ENCODE measurements at places on chromosomes 12 and 14.

DNA sequence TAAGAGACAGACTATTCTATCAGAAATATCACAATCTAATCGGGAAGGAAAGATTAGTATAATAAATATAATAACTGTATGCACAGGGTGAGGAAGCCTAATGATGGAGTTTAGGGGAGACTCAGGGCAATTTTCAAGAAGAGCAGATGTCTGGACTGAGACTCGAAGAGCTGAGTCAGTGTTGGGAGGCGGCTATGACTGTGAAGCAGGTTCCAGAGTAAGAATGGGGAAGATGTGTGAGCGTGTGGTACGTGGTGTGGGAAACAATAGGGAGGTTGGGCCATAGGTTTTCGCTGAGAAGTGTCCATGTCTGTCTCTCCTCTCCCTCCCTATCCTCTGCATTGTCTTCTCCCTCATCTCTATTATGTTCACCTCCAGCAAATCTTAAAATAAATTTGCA is 85.6 kb downstream of the LMO3 start:
- no peak for DNase-seq

- DNase-seq, result no peak
Observed at GRCh38 chr12:12979731-12980259, 20.3 kb downstream of the HEBP1 start.

GRCh38 chr12:111409780-111410430 is 4.2 kb downstream of the SH2B3 start:
- DNase-seq, result no peak

GRCh38 chr14:86373886-86374285 is 843.9 kb downstream of the FLRT2 start:
- no peak for DNase-seq

DNA sequence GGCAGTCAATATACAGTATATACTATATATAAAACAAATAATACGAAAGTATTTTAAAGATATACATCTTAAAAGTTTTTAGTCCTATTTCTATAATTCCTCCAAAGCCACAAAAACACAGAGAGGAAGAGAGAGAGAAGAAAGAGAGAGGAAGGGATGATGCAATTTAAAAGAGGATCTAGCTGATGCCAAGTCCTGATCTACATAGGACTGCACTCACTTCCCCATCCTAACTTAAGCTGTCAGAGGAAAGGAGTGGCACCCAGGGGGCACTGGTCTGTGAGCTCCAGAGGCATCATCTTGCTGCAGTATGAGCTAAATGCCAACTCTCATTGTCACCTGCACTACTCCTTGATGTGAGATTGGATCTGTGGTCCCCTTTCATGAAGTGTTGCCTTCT is 95.8 kb downstream of the C12orf42 start:
- no peak for DNase-seq

DNA sequence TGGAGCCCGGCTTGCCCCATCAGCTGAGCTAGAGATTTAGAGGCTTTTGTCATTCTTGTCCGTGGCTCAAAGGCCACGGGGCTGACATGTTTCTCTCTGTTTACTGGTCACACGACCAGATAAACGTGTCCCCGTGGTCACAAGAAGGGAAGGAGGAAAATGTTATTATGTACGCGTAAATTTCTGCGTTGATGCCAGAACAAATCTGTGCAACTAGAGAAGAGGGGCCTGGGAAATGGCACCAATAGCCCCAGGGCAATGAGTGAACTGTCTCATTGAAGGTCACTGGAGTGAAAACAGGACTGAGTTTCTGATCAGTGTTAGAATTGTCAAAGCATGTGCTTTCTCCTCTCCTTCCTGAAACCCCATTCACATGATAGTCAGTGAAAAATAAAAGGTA is 25.3 kb downstream of the OAS2 start:
- DNase-seq, result no peak

- DNase-seq, result no peak
Observed at GRCh38 chr14:32306549-32306948, 22.5 kb upstream of the AKAP6 start.

GRCh38 chr12:115335048-115335447 is 651.1 kb upstream of the TBX3 start:
- no peak for DNase-seq

- DNase-seq, result no peak
Observed at GRCh38 chr12:116372815-116373214, 95.3 kb upstream of the MED13L start.

- DNase-seq, result peak; percentile 42
Observed at GRCh38 chr14:103808403-103809001, 38.9 kb downstream of the PPP1R13B start.

- no peak for DNase-seq
Observed at GRCh38 chr12:122201381-122201780, 2.1 kb upstream of the B3GNT4 start.

DNA sequence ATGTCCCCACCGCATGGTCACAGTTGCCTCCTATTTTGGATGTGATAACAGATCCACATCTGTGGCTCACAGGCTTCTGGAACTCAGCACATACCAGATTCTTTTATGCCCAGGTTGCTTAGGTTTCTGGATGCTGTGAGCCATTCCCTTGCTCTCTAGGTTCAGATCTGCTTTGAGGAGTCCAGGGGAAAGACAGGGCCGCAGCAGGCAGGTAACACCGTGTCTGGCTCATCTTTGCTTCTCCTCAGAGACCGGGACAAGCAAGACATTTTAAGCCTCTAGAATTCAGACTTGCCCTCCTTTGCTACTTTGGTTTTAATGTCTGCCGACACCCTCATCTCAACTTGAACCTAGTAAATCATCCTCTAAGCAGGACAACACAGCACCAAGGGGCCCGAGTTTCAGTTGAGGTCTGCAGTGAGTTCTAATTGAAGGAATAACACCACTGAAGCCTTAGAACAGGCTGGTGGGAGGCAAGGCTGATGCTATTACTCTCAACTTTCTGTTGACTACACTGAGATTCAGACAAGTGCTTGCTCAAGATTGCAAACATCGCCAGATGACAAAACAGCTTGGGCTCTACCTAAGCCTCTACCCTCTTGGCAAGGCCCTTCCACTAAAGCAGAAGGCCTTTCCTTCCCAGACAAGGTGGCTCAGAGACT is 55.3 kb downstream of the MDM2 start:
- DNase-seq, result no peak

DNA sequence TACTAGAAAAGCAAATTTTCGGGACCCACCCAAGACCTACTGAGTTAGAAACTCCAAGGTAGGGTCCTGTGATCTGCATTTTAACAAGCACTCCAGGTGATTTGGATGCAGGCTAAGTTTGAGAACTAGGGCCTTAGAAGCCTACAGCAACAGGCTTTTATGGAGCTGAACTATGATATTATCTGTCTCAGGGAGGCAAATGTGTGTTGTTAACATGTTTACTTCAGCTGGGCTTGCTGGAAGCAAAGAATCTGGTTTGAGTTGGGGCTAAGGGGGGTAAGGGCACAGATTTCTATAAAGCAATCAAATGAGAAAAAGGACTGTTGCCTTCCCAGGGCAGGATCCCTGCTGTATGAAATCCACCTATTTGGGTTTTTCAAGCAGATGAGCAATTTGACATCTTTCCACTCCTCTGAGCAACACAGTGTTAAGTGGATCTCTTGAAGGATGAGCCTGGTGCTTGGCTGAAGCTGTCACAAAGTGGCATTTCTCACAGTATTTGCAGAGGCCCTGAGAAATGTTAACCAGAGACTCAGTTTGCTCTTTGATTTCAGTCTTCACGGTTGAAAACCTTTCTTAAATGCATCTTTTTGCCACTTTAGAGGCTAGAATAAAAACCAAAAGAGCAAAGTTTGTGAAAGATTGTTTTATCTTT is 36.2 kb upstream of the SOCS2 start:
- no peak for DNase-seq

GRCh38 chr12:28440081-28440608 is 249.9 kb downstream of the CCDC91 start:
- no peak for DNase-seq

DNA sequence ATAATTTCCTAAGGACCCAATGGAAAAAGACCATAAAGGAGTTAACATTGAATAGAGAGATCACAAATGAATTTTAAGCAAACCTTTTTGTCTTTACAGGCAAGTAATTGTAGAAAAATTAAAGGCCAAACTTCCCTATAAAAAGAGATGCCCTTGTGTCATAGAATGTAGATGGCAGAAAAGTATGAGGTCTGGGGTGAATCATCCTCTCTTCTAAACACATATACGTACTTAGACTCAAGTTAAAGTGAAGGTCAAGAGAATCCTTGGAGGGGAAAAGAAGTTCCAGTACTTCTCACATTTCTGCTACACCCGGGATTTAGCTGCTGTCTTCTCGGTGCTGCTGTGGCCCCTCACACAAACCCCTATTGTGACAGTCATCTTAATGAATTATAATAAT is 116.2 kb upstream of the ARID2 start:
- DNase-seq, result no peak

DNA sequence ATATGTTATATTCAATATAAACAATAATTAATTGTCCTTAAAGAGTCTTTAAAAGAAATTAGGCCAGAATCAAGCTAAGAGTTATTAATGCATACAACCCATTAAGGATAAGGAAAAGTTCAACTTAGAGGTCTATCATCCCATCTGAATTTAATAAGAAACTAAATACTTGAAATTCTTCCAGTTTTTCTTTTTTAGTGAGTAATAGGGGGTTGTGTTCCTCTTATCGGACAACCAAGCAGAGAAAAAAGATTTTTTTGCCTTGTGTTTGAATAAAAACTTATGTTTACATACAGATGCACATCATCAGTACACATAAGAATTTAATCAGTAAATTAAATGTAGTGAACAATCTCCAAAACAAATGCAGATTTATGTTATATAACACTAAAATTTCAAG is 32.5 kb downstream of the PAWR start:
- no peak for DNase-seq

- DNase-seq, result no peak
Observed at GRCh38 chr12:6067152-6067916, 57.1 kb downstream of the VWF start.

- DNase-seq, result no peak
Observed at GRCh38 chr12:13376610-13377373, 180.3 kb downstream of the EMP1 start.

- DNase-seq, result no peak
Observed at GRCh38 chr14:55043528-55043927, 7.9 kb upstream of the MAPK1IP1L start.

DNA sequence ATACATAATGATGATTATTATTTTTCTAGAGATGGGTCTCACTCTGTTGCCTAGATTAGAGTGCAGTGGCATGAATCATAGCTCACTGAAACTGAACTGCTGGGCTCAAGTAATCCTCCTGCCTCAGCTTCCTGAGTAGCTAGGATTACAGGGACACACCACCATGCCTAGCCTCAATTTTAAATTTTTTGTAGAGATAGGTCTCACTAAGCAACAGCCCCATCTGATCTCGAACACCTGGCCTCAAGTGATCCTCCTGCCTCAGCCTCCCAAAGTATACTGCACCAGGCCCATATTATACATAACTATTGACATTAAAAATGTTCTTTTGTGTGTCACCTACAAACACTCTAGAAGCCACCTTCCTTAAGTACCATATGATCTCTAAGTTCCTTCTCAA is 3.4 kb downstream of the TXNRD1 start:
- no peak for DNase-seq

- no peak for DNase-seq
Observed at GRCh38 chr12:29023436-29024076, 125.5 kb upstream of the FAR2 start.

- no peak for DNase-seq
Observed at GRCh38 chr12:78185109-78185508, 354.4 kb downstream of the NAV3 start.

GRCh38 chr14:85853996-85854526 is 324.1 kb downstream of the FLRT2 start:
- DNase-seq, result no peak

DNA sequence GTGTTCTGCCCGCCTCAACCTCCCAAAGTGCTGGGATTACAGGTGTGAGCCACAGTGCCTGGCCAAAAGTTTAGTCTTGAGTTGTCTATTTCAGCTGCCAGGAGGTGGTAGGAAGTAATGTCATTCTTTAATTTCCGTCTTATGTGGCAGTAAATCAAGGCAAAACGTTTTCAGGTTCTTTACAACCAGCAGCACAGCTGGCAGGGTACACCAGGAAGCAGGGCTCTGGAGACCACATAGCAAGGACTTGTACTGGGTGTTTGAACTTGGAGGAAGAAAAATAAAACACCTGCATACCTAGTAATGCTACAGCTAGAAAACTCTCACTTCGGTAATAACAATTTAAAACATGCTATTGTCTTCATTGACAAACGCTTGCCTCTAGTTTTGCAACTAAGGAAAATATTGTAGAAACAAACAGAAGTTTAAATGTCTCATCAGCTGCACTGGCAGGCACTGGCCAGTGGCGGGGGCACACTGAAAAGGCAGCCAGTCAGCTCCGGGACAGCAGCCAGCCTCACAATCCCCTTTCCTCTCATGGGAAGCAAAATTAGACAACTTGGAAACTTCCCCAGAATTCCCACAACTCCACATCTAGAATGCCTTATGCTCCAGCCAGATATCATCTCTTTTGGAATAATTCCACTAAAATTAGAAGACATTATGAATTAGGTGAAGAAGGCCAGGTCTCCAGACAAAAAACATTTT is 72.2 kb downstream of the CLIP1 start:
- DNase-seq, result no peak

- no peak for DNase-seq
Observed at GRCh38 chr12:53807322-53807860, 55.6 kb upstream of the CISTR start.

DNA sequence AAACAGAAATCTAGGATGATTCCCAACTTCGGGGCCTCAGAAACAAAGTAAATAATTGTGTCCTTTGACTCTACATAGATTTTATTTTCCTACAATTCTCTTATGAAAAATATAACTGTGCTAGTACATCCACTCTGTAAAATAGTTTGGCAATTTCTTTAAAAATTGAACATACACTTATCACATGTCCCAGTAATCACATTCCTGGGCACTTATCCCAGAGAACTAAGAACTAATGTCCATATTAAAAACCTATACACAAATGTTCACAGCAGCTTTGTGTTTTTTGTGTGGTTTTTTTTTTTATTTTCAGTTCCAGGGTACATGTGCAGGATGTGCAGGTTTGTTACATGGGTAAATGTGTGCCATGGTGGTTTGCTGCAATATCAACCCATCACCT is 99.0 kb downstream of the KCNH5 start:
- DNase-seq, result no peak

- no peak for DNase-seq
Observed at GRCh38 chr12:30450872-30451271, 244.8 kb downstream of the IPO8 start.

DNA sequence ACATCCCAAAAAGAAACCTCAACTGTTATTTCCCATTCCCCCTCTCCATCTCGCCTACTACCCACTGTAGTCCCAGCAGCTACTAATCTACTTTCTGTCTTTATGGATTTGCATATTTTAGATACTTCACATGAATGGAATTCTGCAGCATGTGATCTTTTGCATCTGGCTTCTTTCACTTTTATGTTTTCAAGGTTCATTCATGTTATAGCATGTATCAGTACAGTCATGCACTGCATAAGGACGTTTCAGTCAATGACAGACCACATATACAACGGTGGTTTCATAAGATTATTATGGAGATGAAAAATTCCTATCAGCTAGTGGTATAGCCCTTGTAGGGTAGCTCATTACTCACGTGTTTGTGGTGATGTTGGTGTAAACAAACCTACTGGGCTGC is 24.5 kb downstream of the PCNX4 start:
- no peak for DNase-seq

GRCh38 chr12:122505419-122506051 is 4.8 kb upstream of the ZCCHC8 start:
- no peak for DNase-seq

All from stimulated activated CD4-positive, alpha-beta T cell treated with anti-CD3 and anti-CD28 coated beads, Interleukin-1b, Interleukin-23, amount 100 ng/mL, for 4 hours (primary cell).